ENCODE measurements at places on chromosomes 2 and 18. TPM values are rescaled to one million over a fixed set of nuclear protein-coding genes. Genes with fewer than 3 reads are reported as not detected.

- no peak for DNase-seq
- H3K27ac ChIP-seq = no peak overlapping the region
- no peaks in the 10 kb centered on the region for H3K4me1 ChIP-seq
- no peaks in the 10 kb centered on the region for H3K36me3 ChIP-seq
Observed at GRCh38 chr2:239880396-239880795, 144.7 kb downstream of the NDUFA10 start.

Gene LONRF2
- total RNA-seq = 0.24 TPM

Gene SERPINB12
- not detected for total RNA-seq

DNA sequence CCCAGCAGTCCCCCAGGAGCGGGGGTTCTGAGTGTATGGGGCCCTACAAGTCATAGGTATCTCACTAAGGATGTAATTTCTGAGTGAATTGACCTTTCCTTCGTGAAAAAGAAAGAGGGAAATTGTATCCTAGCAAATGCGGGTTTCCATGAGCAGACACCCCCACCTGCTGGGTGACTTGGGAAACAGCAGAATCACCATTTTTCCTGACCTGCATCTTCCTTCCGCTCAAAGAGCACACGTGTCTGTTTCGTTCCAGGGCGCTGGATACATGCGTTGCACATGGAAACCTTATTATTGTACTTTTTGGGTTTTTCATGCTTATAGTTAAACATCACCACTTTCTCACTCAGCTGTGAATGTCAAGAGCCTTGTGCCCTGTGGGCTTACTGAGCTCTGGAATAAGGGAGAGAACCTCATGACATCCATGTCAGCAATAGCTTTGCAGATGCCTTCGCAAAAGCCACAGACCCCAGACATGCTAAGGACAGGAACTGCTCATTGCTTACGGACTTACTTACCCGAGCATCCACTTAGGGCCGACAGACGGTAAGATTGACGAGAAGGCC lies 132.8 kb downstream of the TPO start:
- H3K27me3 ChIP-seq = no peaks in the 10 kb centered on the region
- H3K4me1 ChIP-seq = no peaks in the 10 kb centered on the region
- H3K36me3 ChIP-seq = no peaks in the 10 kb centered on the region
- peak; percentile 75 for DNase-seq
- H3K4me3 ChIP-seq = no peak overlapping the region
- H3K27ac ChIP-seq = no peak overlapping the region

GRCh38 chr2:169320561-169320960 lies 41.8 kb downstream of the LRP2 start:
- no peak overlapping the region for H3K27ac ChIP-seq
- H3K36me3 ChIP-seq = no peaks in the 10 kb centered on the region
- no peaks in the 10 kb centered on the region for H3K27me3 ChIP-seq
- DNase-seq = no peak
- no peak overlapping the region for H3K4me3 ChIP-seq

GRCh38 chr2:23503097-23503496 lies 118.1 kb downstream of the KLHL29 start:
- no peaks in the 10 kb centered on the region for H3K27me3 ChIP-seq
- no peak for DNase-seq
- no peak overlapping the region for H3K27ac ChIP-seq
